ENCODE measurements at places on chromosomes 4 and X.

DNA sequence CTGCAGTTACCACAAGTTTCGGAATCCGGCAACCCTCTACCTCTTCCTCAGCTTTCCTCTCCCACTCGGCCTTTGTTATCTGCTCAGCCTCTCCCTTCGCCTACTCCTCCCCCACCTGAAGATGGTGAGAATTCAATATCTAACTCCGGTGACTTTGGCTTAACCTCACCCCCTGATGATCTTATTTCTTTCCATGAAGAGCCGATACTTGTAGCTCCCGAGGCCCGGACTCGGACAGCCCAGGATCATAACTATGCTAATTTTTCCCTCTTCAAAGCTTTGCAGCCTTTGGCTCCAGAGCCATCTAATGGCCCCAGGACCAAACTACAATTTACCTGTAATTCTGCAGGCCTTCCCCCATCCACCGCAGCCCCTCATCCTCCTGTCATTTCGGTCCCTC, 32.0 kb upstream of the MGST2 start:
- DNase-seq: no peak

GRCh38 chrX:1244164-1245076, 24.2 kb upstream of the CSF2RA start:
- DNase-seq: no peak

GRCh38 chr4:185221912-185222311, 12.5 kb downstream of the SNX25 start:
- no peak for DNase-seq

DNA sequence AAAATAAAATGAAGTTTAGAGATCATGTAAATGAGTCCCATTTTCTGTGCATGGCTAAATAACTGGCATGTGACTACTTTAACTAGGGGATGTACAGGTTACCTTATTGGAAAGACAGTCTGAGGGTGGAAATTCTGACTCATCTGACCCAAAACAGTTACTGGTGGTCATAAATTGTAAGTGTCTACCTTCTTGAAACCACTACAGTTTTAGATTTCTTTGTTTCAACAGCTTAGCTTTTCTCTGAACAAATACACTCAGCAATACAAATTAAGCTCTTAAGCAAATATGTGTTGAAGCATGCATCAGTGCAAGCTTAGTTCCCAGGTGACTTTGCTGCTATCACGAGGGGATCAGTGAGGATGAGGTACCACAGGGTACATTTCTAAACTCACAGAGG, 60.7 kb upstream of the PGM2 start:
- DNase-seq: no peak

DNA sequence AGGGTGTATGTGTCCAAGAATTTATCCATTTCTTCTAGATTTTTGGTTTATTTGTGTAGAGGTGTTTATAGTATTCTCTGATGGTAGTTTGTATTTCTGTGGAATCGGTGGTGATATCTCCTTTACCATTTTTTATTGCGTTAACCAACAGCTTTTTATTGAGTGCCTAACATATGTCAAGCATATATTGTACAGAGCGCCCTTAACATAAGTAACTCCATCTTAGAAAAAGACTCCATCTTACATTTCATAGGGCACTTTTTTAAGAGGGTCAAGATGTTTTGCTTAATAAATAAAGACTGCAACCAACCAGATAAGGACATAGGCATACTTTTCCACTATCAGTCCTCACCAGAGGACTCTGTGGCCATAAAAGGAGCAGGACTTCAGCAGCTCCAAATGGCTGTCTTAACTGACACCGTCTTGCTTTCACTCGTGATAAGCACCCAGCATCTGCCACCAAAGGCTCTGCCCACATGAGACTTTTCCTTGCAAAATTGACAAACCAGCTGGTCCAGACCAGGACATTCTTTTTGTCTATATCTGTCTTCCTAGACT, 75.0 kb downstream of the HS6ST2 start:
- DNase-seq: no peak

GRCh38 chr4:88841635-88842034, 144.0 kb upstream of the NAP1L5 start:
- no peak for DNase-seq

- no peak for DNase-seq
These were observed 418.1 kb downstream of the BCOR start for GRCh38 chrX:39679497-39680157.

- DNase-seq: no peak
These were observed 49.5 kb downstream of the HELQ start for GRCh38 chr4:83405844-83406816.

DNA sequence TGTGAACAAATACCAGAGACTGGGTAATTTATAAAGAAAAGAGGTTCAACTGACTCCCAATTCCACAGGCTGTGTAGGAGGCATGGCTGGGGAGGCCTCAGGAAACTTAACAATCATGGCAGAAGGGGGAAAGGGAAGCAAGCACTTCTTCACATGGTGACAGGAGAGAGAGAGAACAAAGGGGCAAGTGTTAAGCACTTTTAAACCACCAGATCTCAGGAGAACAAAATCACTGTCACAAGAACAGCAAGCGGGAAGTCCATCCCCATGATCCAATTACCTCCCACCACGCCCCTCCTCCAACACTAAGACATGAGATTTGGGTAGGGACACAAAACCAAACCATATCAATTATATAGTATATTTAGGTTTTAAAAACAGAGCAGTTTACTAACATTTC, 30.8 kb downstream of the MOB1B start:
- DNase-seq: no peak

DNA sequence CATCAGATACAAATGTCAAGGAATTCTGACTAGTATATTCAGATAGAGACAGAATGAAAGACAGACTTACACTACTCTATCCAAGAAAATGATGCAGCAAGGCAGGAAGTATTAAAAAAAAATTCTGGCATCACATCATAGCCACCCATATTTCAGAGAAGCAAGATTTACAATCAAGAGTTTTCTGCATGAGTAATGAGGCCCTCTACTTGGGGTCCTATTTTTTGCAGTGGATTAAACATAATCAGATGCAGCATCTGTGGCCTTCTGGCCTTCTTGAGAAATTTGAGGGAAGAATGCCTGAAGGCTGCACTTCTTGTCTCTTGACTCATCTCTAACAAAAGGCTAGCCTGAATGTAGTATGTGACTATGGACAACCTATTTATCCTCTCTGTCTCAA, 48.2 kb upstream of the SLIT2 start:
- DNase-seq: no peak

DNA sequence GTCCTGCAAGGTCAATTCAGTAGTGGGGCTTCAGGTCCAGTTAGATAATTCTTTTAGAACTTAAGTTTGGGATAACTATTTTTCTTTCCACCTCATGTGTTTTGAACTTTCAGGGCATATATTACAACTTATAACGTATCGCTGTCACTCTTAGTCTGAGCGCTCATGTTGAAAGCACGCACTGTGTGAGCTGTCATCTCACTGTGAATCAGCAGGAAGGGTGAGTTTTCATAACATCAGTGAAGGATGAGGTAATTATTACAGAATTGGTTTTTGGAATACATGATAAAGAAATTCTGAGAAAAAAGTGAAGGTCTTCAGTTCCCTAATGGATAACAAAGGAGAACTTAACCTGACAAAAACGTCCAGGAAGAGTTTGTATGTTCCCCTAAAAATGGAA, 45.1 kb upstream of the SLC4A4 start:
- DNase-seq: no peak

GRCh38 chr4:8370106-8370787, 70.3 kb downstream of the ACOX3 start:
- no peak for DNase-seq

- DNase-seq: no peak
These were observed 1.2 kb downstream of the ENPP6 start for GRCh38 chr4:184216515-184216914.

- DNase-seq: no peak
These were observed 42.5 kb downstream of the TLR10 start for GRCh38 chr4:38740303-38740702.

DNA sequence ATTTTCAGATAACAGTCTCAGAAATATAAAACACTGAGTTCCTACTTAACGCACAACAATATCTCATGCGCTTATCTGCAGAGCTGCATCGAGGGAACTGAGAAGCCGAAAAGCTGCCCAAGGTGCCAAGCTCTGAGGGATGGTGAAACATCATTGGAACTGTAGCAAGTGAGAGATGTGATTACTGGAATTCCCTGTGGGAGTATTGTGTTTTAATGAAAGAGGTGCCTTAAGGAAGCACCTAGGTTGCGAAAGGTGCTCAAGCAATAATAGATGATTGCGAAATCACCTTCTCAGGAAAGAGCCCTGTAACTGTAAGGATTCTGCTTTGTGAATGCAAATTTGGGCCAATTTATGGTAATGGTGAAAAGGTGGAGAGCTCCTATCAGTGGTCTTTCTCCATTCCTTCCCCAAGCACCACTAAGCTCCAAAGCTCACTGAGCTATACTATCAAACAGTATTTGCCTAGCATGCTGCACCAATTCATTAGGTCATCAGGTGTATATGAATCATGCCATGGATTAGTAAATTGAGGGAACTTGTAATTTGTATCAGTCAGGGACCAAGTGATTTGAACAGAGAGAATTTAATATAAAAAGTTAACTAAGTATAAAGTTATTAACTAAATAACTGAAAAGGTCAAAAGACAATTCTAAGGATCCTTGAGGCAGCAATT, 59.0 kb upstream of the ATP8A1 start:
- DNase-seq: no peak

GRCh38 chr4:176875446-176875930, 82.8 kb upstream of the VEGFC start:
- no peak for DNase-seq

DNA sequence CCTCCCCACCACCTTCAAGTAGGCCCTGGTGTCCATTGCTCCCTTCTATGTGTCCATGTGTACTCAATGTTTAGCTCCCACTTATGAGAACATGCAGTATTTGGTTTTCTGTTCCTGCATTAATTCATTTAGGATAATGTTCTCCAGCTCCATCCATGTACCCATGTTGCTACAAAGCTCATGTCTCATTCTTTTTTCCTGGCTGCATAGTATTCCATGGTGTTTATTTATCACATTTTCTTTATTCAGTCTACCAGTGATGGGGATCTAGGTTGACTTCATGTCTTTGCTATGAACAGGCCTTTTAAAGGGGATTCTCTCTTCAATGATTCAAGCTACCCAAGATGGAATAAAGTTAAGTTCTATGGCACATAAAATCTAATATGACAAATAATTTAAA, 119.6 kb downstream of the PPP3CA start:
- no peak for DNase-seq

GRCh38 chr4:56828784-56829535, 7.5 kb upstream of the SPINK2 start:
- DNase-seq: no peak

DNA sequence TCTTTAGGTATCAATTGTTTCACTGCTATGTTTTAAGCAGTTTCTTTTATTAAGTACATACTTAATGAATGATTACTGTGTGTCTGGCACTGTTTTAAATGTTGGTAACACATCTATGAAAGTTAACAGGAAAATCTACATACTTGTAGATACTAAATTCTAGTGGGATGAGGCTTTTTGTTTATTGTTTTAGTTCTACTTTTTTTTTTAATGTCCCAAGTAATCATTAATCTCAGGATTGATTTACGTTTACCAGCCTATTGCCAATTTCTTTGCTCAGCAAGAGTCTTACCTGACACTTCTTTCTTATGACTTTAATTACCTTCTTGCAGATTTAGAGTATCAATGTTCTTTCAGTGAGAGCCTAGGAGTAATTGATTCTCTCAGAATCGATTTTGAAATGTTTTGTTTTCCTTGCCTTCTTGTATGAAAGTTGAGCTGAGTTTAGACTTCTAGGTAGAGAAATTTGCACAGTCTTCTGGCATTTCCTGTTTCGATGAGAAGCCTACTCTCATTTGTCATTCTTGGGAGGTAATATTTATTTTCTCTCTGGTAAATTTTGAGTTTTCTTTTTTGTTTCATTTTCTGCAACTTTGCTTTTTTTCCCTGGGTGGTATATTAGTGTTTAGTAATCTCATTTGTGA, 235.2 kb upstream of the ANKRD50 start:
- DNase-seq: no peak

GRCh38 chr4:101835121-101835904, 44.8 kb downstream of the BANK1 start:
- no peak for DNase-seq

- no peak for DNase-seq
These were observed 139.5 kb downstream of the NPNT start for GRCh38 chr4:106034751-106035150.

GRCh38 chr4:168167714-168168284, 75.5 kb downstream of the ANXA10 start:
- no peak for DNase-seq

- DNase-seq: no peak
These were observed 15.6 kb upstream of the FAM47E start for GRCh38 chr4:76235915-76236314.

- no peak for DNase-seq
These were observed 9.7 kb downstream of the HOPX start for GRCh38 chr4:56671373-56671772.

- DNase-seq: no peak
These were observed 325.3 kb upstream of the RASGEF1B start for GRCh38 chr4:81796790-81797528.

DNA sequence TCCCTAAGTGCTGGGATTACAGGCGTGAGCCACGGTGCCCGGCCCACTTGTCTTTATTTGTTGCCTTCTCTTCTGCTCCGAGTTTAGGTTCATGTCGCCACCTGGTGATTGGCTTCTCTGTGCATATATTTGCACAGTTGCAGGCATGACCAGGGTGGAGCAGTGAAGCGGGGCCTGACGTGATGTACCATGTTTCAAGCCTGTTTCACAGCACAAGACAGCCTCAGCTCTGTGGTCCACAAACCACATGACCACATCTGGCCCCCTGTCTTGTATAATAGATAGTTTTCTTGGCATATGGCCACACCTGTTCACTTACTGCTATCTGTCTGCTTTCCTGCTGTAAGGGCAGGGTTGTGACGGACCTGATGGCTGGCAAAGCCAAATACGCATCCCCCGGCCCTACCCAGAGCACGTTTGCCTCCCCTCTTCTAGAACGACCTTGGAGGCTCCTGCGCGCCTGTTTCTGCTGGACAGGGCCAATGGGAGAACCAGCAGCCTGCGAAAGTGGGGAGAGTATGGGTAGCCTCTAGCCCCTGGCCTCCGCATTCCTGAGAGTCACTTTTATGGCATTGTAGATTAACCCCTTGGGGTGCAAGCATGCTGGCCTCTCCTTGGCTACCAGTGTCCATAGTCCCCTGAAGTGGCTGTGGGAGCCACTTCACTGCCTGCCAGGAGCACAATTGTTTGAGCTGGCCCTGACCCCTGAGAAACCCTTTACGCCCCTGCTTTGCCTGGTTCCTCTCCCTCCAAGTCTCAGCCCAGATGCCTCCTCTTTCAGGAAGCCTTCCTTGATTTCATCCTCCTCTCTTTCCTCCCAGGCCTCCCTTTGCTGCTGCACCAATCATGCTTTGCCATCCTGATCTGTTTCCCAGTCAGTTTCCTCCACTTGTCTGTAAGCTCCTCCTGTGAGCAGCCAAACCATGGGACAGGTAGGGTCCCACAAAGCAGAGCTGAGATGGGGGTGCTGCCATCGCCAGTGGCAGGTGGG, 6.0 kb upstream of the SH3TC1 start:
- DNase-seq: no peak

Measured in activated naive CD8-positive, alpha-beta T cell treated with anti-CD3 and anti-CD28 coated beads, Interleukin-2, amount 10 ng/mL, durations not matched to agents 7 days and 5 days (primary cell).